Fibroblast of skin of scalp (primary cell): ENCODE measurements at places on chromosomes 1 and 21.
A peak's percentile ranks its signal among the peaks of the same experiment; 100 is the strongest.

- DNase-seq = peak; percentile 51
Measured at GRCh38 chr1:114756949-114757454, 782 bp downstream of the CSDE1 start.

- no peak for DNase-seq
Measured at GRCh38 chr1:1542766-1543705, 2.6 kb upstream of the TMEM240 start.

GRCh38 chr21:43764576-43765495, 11.3 kb downstream of the CSTB start:
- peak; percentile 24 for DNase-seq

- DNase-seq = peak; percentile 11
Measured at GRCh38 chr1:176601348-176601747, 138.4 kb downstream of the PAPPA2 start.

DNA sequence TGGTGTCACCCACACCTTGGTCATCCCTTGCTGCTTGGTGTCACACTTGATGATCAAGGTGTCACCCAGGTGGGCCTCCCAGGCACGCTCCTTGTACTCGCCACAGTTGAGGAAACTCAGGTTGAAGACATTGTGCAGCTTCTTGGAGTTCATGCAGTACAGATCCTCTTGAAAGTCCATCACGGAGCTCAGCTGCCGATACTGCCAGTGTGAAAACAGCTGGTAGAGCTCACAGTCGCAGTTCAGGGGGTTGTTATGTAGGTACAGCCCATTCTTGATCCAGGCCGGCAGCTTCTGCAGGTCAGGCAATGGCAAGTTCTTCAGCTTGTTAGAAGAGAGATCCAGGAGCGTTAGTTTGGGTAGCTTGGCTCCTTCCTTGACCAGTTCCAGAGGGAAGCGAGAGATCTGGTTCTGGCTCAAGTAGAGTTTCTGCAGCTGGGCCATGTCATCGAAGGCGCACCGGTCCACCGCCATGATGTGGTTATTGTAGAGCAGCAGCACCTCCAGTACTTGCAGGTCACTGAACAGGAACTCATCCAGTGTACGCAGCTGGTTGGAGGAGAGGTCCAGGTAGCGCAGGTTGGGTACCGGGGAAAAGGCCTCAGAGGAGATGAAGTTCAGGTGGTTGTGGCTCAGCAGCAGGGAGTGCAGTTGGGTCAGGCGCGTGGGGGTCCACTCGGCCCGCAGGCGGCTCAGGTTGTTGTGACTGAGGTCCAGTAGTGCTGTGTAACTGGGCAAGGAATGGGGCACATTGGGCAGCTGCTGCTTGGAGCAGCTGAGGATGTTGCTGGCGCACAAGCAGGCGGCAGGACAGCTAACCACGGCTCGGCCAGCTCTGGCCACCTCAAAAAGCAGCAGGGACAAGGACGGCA, 1.3 kb downstream of the AMIGO1 start:
- DNase-seq = no peak

DNA sequence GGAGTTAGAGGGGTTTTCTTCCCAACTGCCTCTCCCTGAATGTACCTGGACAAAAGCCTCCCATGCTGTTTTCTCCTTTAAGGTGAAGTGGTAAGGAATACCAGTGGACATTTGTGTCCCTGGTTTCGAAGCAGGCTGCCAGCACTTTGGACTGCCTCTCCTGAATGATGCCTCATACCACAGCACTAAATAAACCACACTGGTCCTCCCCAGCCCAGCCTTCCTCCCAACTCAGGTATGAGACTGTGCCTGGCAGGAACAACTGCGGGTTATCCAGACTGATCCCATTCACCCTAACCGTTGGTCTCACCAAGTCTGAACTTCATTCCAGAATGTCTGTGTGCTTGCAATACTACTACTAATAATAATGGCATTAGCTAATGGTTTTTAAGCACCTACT, 9.3 kb downstream of the COQ8A start:
- DNase-seq = no peak

- DNase-seq = no peak
Measured at GRCh38 chr1:221030990-221031389, 151.7 kb downstream of the HLX start.

DNA sequence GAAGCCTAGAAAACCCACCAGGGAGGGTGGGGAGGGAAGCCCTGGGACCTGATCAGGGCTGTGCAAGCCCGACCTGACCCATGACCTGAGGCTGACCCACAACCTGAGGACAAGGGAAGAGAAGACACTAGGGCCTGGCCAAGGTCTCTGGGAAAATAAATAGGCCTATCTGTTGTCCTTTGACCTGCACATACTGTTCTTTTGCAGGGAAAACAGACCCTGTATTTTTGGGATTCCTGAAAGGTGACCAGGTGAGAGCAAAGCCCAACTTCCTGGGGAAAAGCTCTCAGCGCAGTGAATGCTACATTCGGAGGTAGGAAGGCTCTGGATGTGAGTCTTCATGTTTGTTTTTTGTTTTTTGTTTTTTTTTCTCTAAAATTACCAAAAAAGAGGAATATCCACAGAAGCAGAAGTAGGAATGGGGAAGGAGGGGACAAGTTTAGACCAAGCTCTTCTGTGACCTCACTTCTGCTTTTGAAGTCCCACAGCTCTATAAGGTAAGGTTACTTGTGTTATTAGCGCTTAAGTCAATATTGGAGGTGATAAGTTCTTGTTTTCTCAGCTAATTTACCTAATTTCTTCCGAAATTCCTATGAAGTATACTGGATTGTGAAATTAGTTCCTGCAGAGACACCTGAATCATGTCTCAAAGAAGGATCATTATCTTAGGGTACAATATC, 26.2 kb upstream of the LYST start:
- no peak for DNase-seq

DNA sequence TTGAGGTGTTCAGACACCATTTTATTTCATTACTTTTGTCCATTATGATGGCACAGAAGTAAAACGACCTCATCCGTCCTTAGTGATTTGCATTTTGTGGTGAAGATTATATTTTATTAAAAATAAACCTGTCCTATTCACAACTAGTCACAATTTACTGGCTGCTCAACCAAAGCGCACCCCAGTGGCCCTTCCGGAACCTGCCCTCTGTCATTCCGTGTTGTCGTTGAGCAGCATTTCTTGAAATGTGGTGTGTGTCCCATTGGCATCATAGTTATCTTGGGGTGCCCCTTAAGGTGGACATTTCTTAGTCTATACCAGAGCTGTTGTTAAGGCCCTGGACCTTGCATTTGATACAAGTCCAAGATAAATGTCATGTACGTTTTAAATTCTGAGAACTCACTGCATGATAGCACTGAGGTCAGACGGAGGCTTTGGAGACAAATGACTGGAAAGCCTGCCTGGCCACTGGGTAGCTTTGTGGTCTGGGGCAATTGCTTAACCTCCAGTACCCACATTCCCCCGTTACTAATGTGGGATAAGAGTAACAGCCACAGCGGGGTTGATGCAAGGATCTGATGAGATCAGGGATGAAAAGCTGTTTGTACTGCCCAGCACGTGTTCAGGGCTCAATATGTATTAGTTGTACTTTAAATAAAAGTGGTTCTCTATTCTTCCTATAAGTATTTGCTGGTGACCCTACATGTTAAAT, 36.2 kb downstream of the BACH1 start:
- DNase-seq = peak; percentile 54

GRCh38 chr1:25553749-25554429, 10.5 kb downstream of the LDLRAP1 start:
- DNase-seq = no peak

DNA sequence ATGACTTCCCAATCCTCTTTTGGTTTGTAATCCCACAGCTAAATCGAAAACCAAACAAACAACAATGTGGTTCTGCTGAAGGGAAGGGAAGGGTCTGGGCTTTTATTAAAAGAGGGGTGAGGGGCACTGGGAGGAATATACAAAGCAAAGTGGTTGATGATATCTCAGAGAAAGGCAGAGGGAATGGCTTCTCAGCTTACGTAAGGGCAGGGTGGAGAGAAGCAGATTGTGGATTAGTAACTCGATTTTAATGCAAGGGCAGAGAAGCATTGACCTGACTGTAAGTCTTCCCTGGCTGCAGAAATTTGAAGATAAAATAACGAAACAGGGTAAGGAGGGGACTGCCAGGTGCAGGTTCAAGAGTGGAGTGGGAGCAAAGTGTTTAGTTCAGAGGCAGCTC, 438.2 kb upstream of the LRRC7 start:
- DNase-seq = no peak

DNA sequence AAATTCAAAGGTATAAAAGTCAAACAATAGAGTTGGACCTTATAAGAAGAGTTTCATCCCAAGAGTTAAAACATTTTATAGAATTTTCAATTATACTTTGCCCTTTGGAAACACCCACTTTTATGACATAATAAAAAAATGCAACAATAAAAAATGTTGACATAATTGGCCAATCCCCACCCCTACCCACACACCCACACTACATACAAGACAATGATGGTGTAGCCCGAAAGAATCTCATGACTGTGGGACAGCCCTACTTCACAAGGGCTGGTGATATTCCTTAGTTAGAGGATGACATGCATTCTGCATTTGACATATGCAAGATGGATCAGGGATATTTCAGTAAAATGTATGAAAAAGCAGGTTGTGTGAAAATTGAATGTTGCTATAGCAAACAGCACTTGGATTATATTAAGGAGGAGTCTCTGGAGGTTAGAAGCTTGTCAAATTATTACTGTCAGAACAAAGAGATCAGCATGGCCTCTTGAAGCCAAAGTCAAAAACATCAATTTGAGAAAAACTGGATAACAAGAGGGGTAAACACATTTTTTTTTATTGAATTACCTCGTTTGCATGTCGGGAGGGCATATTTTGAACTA, 133.0 kb upstream of the SAMSN1 start:
- DNase-seq = no peak

DNA sequence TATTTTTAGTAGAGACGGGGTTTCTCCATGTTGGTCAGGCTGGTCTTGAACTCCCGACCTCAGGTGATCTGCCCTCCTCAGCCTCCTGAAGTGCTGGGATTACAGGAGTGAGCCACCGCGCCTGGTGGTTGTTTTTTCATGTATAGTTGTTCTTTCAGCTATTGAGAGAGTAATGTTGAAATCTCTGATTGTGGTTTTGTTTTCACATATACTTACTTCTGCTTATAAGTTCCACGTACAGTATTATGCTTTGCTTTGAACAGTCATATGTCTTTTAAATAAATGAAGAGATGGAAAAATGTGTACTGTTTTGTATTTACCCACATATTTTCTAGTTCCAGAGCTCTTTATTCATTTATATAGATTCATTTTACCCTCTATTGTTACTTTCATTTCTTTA, 44.5 kb downstream of the MARK1 start:
- no peak for DNase-seq

GRCh38 chr1:145736191-145736590, 16.9 kb downstream of the CD160 start:
- no peak for DNase-seq

- no peak for DNase-seq
Measured at GRCh38 chr1:33630686-33631085, 158.2 kb downstream of the ZSCAN20 start.

DNA sequence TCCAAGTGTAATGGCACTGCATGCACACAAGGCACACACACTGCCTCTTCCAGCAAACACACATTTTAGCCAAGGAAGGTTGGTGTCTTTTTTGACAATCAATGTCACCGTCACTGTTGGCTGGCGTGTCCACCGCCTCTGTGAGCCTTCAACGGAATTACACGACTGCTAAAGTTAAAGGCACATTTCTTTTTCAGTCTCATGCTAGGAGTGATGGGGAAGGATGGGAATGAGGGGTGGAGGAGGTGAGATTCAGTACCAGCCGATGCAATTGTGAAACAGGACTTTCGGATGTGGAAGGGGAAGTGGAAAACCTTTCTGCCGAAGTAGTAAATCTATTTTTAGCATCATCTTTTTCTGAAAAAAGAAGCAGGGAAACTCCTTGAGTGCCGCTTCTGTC, 1.4 kb downstream of the ELAVL4 start:
- no peak for DNase-seq

DNA sequence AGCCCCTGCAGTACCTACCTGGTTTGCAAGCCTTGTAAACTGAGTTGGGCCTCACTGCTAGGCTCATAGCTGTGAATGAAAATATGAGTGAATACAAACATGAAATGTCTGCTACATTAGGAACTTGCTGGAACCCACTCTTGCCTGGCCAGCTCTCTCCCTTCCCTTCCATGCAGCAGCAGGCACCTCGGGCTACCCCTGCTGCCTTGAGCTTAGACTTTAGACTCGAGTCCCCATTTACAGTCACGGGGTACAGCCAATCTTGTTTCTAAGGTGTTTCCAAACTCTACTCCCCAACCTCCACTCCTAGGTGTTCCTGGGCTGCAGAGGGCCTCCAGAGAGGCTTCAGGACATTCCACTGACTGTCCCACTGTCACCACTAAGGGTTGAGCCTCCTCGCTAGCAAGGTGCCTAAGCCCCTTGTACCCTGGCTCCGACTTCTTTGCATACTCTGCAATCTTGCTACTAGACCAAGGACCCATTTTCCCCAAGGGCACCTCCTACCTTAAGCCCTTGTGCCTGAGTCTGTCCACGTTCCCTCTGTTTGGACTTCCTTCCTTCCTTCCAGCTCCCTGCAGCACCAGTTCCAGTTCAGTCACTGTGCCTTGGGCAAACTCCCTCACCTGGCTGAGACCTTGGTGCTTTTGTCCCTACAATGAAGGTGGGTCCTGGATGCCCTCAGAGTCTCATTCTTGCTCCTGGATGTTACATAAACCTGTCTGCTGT, 36.9 kb downstream of the CDK18 start:
- no peak for DNase-seq

- DNase-seq = no peak
Measured at GRCh38 chr21:41579692-41580091, 71.7 kb upstream of the TMPRSS2 start.

DNA sequence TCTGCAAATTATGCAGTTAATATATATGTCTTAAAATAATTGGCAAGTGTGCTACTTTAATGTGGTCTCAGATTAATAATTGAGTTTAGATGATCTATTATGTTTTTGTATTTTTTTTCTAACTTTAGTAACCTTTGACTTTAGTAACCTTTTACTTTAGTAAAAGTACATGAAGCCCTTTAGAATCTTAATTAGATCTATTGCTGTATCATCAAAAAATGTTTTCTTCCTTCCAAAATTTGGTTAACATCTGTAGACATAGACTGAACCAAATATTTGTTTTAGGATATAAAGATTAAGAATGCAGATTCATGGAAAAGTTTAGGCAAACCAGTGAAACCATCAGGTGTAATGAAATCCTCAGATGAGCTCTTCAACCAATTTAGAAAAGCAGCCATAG, 25.7 kb upstream of the EPHX4 start:
- DNase-seq = no peak

DNA sequence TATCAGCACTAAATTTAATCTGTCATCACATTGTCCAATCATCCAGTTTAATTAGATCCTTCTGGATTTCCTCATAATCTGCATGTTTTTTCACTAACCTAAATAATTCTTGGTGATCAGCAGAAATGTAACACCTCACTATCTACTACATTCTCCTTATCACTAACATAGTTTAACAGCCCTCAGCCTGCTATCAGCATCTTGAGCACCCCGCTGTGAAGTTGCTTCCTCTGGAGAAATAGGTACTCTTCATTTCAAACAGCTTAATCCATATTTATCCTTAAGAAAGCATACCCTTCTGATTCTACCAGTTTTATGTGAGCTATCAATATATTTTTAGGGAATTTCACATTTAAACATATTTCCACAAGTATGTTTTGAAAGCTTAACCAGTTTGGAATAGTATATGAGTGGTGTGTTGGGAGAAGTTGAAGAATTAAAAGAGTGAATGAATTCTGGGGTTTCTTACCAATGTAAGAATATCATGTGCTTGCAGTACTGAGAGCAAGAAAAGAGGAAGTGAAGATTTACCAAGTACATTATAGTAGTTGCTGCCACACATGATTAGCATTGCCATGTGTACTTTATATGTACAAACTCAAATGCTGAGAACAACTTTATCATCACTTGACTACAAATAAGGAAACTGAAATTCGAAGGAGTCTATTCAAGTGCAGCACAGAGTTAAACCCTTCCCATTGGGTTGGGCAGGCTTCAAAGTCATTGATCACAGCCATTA, 771.1 kb upstream of the ADGRL4 start:
- DNase-seq = no peak
